ENCODE measurements at places on chromosomes 2 and 18. TPM values are rescaled to one million over a fixed set of nuclear protein-coding genes. Genes with fewer than 3 reads are reported as not detected.

The DNAH6 gene
- polyA plus RNA-seq: 3.7 TPM

The ACVR1 gene
- 32.7 TPM for polyA plus RNA-seq

GRCh38 chr2:201136889-201137321 lies 20.9 kb downstream of the CFLAR start:
- no peak for DNase-seq

The ABCG8 gene
- 0.48 TPM for polyA plus RNA-seq

- peak; percentile 77 for DNase-seq
Measured at GRCh38 chr2:66576561-66577320, 141.8 kb downstream of the MEIS1 start.

The CNDP2 gene
- 125 TPM for polyA plus RNA-seq

DNA sequence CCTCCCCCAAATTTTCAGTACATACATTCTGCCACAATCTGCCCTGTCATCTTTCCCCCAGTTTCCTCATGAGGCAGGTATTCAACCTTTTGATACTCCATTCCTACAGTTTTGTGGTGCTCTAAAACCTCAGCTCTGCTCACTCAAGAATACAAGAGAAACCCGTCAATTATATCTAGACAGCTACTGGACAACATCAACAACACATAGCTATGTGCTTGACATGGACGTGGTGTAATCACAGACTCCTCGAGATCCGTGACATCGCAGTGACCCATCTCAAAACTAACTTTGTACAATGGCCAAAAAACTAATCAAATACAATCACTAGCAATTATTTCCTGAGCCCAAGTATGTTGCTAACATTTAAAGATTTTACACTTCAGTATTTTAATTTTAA lies 23.6 kb downstream of the WDSUB1 start:
- DNase-seq: no peak

GRCh38 chr2:204187229-204188083 lies 250.9 kb downstream of the ICOS start:
- no peak for DNase-seq

DNA sequence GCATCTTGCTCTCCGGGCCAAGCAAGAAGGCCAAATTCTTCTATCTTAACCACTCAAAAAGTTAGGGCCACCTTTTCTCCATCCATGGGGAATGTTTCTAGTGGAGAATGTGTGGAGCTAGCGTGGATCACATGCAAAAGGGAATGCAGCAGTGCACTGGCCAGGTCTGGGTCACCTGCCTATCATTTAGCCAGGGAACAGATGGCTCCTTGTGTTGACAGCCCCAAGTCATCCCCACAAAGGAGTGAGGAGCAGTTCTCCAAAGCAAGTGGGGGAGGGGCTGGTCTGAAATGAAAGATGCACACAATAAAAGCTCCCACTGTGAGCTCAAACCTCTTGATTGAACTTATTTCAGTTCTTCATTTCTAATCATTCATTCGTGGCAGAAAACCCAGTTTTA lies 19.1 kb downstream of the EPB41L3 start:
- no peak for DNase-seq

DNA sequence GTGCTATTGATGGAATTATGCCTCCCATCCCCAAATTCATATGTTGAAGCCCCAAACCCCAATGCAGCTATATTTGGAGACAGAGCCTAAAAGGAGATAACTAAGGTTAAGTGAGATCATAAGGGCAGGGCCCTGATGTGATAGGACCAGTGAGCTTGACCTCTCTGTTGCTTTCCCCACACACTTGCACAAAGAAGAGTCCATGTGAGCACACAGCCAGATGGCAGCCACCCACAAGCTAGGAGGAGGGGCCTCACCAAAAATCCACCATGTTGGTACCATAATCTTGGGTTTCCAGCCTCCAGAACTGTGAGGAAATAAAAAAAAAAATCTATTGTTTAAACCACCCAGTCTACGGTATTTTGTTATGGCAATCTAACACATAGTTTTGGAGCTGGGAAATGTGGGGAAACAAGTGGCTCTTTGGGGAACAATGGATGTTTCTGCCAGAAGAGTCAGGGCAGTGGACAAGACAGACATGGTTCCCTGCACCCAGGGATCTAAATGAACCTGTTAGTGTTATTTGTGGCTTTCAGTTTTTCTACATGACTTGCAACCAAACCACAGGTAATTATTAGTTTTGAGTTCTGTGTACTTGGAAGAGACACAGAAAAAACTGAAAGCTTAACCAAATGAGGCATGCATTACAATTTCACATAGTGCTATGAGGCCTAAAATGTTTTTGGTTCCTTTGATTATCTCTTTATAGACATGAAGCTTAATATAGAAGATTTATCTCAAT lies 259.1 kb downstream of the LTBP1 start:
- no peak for DNase-seq

The NOSTRIN gene
- polyA plus RNA-seq: 35.7 TPM

The DTNB gene
- 27.7 TPM for polyA plus RNA-seq

DNA sequence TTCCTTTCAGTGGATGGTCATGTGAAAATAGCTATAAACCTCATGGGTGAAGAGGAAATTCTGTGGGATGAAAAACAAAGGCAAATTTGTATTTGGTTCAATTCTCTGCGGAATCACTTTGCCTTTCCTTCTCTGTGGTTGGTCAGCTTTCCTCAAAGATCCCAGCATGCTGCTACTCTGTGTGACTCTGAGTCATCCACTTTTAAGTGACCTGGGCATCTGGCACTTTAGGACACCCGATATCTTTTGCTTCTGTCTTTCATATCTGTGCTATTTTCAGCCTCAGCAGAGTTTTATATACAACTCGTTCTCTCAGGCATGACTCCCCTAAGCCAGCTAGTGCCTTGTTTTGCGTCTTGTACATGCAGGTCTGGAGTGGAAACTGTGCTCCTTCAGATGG lies 217.0 kb upstream of the PIEZO2 start:
- no peak for DNase-seq

DNA sequence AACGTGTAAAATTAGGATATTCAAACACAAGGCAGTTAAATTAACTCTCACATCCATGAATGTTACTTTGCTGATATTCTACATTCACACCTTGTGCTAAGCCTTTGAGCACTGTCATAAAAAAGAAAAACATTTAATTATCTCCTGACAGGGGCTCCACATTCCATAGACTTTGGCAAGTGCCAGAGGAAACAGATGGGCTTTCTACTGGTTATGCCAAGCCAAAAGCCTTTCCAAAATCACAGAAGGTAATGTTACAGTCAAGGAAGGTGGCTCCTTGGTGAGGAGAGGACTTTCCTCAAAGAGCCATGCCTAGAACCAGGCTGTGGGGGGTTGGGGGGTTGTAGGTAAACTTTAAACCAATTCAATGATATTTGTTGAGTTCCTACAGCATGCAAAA lies 12.4 kb downstream of the MYO5B start:
- DNase-seq: no peak

The TMEM185B gene
- 18.7 TPM for polyA plus RNA-seq

The CIDEA gene
- 1.7 TPM for polyA plus RNA-seq

DNA sequence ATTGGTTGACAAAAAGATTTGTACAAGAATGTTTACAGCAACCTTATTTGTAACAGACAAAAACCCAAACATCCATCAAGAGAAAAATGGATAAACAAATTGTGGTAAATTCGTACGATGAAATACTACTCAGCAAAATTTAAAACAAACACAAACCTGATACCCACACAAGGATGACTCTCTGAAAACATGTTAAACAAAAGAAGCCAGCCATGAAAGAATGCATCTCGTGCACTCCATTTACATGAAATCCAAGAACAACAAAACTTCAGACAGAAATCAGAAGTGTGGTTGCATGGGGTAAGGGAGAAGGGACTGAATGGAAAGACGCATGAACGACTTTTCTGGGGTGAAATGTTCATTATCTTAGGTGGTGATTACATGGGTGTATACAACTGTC lies 93.4 kb downstream of the SLC25A12 start:
- no peak for DNase-seq

The STARD6 gene
- polyA plus RNA-seq: not detected

The TUBB8B gene
- 0.36 TPM for polyA plus RNA-seq

DNA sequence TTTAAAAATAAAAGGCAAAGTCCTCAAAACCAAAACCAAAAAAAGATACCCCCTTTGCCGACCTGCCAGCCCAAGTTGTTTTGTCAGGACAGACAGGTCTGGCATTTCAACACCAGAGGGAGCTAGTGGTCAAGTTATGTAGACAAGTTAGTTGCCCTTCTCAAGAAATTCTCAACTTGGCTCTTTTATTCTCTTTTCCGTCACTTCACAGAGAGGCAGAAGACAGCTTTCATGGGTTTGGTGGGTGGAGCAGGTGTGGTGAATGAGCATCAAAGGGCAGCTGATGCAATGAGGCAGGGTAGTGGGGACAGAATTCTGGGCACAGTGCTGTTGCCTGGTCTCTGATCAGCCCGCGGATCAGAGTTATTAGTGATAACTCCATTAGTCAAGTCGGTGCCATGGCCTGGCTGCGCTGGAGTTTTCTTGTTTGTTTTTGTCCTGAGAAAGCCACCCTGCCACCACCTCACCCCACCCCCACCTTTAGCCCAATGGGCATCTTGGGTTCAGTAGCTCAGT lies 303.7 kb upstream of the EPAS1 start:
- no peak for DNase-seq

DNA sequence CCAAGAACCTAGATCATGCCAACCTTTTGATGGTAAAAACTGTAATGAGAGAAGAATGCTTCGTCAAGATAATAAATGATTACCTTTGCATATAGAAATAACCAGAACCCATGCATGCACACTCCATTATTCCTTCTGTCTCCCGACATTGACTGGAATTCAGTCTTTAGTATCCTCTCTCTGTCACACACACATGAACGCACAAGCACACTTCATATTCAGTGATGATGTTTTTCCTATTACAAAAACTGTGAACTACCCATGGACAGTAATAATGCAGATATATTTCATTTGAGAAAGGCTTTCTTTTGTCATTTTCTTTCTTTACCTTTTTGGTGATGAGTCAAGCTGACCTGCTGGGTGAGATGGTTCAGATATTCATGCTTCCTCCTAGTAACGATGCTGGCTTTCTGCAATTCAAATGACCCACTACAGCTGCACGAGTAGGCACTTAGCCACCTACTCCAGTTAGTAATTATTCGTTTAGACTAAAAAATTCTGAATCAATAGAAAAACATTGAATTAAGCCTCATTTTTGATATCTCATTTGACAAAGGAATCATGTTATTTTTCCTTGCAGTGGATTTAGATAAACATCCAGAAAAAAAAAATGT lies 382.2 kb downstream of the TGIF1 start:
- DNase-seq: no peak

DNA sequence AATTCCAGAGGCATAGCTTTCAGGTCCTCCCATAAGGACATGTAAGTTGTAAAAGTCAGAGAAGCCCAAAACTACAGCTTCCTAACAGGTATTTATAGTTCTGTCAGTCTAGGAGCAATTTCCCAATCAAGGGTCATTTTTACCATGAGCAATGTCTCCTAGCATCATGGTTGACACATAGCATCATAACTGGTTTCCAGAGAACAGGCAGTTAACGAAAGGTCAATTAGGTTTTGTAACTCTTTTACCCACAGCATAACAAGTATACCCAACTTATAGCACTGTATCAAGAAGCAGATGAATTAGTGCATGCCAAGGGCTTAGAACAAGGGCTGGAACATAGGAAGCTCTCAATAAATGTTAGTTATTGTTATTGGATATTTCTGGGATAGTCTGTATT lies 110.1 kb downstream of the MREG start:
- no peak for DNase-seq

GRCh38 chr2:203808046-203808750 lies 59.4 kb upstream of the CTLA4 start:
- no peak for DNase-seq

DNA sequence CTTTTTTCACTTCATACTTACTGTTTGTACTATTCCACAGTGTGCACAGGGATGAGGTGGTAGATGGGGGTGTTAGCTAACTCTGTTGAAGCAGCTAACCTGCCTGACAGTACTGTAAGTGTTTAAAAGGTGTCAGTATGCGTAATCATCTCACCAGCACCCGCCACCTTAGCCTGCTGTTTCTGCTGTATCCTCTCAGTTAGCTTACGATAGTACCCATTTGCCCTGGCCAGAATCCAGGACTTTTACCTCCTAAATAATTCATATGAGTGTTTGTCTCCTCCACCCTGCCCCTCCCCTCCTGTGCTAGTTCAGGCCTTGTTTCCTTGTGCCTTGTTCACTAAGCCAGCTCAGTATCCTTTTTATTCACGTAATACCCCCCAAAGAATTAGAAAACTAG lies 34.2 kb downstream of the TRAPPC12 start:
- DNase-seq: no peak

GRCh38 chr2:69075486-69075885 lies 62.5 kb downstream of the ANTXR1 start:
- DNase-seq: no peak

Measured in left lung (tissue), 14 donors.